ENCODE measurements at places on chromosomes 1 and 21. TPM values are rescaled to one million over a fixed set of nuclear protein-coding genes. Genes with fewer than 3 reads are reported as not detected.

GRCh38 chr1:240098534-240098933, 6.9 kb downstream of the FMN2 start:
- no peaks in the 10 kb centered on the region for H3K36me3 ChIP-seq
- no peaks in the 10 kb centered on the region for H3K27me3 ChIP-seq
- H3K4me3 ChIP-seq, result no peak overlapping the region
- no peak for DNase-seq

The KRTAP19-8 gene
- not detected for total RNA-seq

DNA sequence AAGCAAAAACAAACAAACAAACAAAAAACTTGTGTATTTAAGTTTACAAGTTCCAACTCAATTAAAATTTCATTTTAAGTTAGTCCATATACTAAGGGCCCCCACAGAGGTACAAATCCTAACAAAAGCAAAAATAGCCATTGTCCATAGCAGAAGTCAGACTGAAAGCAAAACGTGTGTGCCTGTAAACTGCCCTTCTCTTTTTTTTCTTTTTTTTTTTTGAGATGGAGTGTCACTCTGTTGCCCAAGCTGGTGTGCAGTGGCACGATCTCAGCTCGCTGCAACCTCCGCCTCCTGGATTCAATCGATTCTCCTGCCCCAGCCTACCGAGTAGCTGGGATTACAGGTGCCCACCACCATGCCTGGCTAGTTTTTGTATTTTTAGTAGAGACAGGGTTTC, 11.6 kb upstream of the IFNGR2 start:
- H3K27ac ChIP-seq, result no peak overlapping the region
- H3K27me3 ChIP-seq, result no peaks in the 10 kb centered on the region
- peaks cover 13% of the 10 kb centered on the region for H3K4me1 ChIP-seq
- no peak for DNase-seq

The OR4F16 gene
- not detected for total RNA-seq

The USP21 gene
- 27.5 TPM for total RNA-seq

The S100A7A gene
- not detected for total RNA-seq

- H3K27ac ChIP-seq, result peak overlapping the region; percentile 97
- H3K36me3 ChIP-seq, result peaks cover 6% of the 10 kb centered on the region
- no peak for DNase-seq
These were observed 827 bp downstream of the RFX5 start for GRCh38 chr1:151346082-151346768.

The EDN2 gene
- total RNA-seq, result not detected

DNA sequence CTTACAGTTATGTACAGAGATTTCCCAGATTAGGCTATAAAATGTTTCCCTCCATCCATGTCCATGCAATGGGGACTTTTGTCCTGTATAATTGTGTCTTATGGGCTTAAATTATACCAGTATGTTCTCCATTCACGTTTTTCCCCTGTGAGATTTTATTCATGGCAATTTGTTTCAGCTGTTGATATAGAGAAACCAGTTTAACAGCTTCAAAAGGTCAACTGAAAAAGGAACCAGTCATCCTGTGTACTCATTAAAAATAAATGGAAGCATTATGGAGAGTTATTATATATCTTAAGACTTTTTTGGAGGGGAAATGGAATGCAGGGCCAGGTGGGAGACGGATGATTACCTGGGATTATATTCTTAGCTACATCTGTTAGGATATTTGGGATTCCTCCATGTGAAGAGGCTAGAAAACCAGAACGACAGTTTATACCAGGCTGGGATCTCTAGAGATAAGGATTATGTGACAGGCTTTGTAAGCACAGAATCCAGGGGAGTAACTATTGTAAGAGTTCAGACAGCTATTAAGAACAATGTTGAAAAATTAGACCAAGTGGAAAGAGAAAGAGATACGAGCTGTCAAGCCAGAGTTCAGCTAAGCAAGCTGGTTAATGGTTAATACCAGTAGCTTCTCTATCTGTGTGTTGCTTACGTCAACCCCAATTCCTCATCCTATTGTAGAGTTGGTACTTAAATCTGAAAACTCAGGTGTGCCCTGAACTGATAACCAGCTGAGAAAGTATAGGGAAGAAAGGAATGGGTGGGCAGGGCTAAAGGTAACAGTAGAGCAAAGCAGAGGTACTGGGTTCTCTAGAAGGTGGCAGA, 12.4 kb upstream of the ZNF697 start:
- peaks cover 10% of the 10 kb centered on the region for H3K4me1 ChIP-seq
- no peak overlapping the region for H3K27ac ChIP-seq
- H3K36me3 ChIP-seq, result no peaks in the 10 kb centered on the region
- H3K4me3 ChIP-seq, result no peak overlapping the region
- DNase-seq, result no peak
- peaks cover 28% of the 10 kb centered on the region for H3K27me3 ChIP-seq

DNA sequence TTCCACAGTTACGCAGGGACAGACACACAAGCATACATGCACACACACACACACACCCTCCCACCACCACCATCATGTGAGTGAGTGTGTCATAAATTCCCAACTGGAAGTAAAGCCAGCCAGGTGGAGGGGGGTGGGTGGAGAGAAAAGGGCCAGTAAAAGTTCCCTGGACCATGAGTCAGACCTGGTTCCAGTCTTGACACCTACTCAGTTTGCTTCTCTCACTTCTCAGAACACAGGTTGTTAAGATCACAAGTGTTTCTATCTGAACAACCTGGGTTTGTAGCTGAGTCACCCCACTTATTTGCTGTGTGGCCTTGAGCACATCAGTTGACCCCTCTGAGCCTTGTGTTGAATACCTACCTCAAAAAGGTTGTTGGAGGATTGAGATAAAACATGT, 9.6 kb downstream of the EPHA10 start:
- H3K4me3 ChIP-seq, result no peak overlapping the region
- no peak for DNase-seq
- H3K4me1 ChIP-seq, result peaks cover 4% of the 10 kb centered on the region

- H3K36me3 ChIP-seq, result no peaks in the 10 kb centered on the region
- no peak for DNase-seq
- H3K27ac ChIP-seq, result no peak overlapping the region
- H3K4me1 ChIP-seq, result peaks cover 2% of the 10 kb centered on the region
- no peak overlapping the region for H3K4me3 ChIP-seq
These were observed 287.4 kb upstream of the LYPLAL1 start for GRCh38 chr1:218886101-218886871.

DNA sequence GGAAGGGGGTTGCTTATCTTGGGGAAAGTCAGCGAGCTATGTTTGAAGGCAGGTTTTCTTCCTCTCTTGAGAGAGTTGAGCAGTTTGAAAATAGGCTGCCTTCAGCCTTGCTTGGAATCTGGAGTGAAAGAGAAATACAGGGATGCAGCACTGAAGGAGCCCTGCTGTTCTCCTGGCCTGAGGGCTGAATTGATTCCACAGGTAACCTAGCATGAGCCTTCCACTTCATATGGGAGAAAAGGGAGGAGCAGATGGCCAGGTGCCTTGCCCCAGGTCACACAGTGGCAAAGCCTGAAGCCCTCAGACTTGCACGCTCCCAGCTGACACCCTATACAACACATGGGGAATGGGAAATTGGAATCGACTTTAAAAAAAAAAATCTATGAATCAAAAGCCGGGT, 88.0 kb upstream of the WLS start:
- no peak overlapping the region for H3K4me3 ChIP-seq
- no peak for DNase-seq

The MINDY1 gene
- 24.3 TPM for total RNA-seq

DNA sequence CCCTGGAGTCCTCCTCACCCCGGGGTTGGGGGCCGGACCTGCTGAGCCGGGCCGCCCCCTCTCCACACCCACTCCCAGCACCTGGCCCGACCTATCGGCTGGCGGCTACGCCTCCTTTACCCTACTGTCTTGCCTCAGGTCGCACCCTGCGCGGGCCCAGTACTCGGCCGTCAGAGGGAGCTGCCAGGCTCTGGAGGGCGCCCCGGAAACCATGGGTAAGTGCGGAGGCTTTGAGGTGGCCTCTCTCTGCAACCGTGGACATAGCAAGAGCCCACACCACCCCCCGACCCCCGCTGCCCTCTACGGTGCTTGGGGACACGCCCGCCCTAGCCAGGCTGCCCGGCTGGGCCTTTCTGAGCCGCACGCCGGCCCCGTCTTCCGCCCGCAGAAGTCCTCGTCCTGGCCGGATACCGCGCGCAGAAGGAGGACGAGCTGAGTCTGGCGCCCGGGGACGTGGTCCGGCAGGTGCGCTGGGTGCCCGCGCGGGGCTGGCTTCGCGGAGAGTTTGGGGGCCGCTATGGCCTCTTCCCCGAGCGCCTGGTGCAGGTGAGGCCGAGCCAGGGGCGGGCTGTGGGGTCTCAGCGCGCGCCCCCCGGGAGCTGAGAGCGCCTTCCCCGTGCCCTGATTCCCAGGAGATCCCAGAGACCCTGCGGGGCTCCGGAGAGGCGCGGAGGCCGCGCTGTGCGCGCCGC, at the start of gene SH3D21:
Gene SH3D21, plus strand, starts transcription at position 159 of the 692 bp plus-strand sequence. Its CDS starts 53 bp downstream, at position 212.
- H3K27ac ChIP-seq, result peak within 1 kb of the TSS; percentile 87
- peaks cover 21% of the 10 kb centered on the region for H3K36me3 ChIP-seq
- no peak for DNase-seq
- H3K4me1 ChIP-seq, result peaks cover 16% of the 10 kb centered on the region
- peak within 1 kb of the TSS; percentile 93 for H3K4me3 ChIP-seq

The FAM131C gene
- 0.73 TPM for total RNA-seq

- H3K27me3 ChIP-seq, result no peaks in the 10 kb centered on the region
- no peak for DNase-seq
- no peak overlapping the region for H3K27ac ChIP-seq
- H3K4me1 ChIP-seq, result no peaks in the 10 kb centered on the region
- no peak overlapping the region for H3K4me3 ChIP-seq
These were observed 26.6 kb downstream of the RGS21 start for GRCh38 chr1:192343344-192343743.

- H3K36me3 ChIP-seq, result peaks cover 49% of the 10 kb centered on the region
- DNase-seq, result no peak
- peaks cover 26% of the 10 kb centered on the region for H3K4me1 ChIP-seq
- no peaks in the 10 kb centered on the region for H3K27me3 ChIP-seq
- H3K4me3 ChIP-seq, result no peak overlapping the region
These were observed 46.2 kb downstream of the PLPP3 start for GRCh38 chr1:56533197-56533596.

DNA sequence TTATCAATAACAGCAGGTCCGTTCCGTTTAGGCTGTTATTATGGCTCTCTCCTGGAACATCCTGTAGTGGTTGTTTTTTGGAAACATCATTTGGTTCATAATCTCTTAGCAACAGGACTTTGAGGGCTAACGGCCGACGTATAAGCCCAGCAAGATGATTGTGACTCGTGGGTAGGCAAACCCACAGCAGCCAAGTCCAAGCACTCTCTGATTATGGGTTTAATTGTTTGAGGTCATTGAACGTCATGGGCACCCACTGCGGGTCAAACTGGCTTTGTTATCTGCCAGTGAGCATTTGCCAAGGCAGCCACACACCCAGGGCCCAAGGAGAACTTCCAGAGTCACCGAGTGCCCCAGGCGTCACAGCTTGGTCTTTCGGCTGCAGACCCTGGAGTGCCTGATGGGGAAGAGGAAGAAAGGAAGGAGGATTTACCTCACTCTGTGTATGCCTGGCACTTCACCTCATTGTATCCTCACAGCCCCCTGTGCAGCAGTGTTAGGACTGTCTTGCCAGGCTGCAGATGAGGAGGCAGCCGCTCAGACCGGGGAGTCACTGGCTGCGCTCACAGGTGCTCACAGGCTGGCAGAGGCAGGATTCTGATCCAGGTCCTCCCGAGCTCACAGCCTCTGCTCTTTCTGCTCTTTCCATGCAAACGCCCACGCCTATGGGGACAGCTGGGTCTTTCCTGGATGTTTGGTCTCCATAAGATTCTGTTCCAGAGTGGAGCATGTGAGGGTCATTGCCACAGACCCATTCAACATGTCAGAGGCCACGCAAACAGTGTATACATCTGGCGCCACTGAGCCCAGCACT, 30.8 kb upstream of the EPS8L3 start:
- no peak overlapping the region for H3K27ac ChIP-seq
- H3K4me3 ChIP-seq, result no peak overlapping the region
- H3K27me3 ChIP-seq, result no peaks in the 10 kb centered on the region
- peaks cover 54% of the 10 kb centered on the region for H3K4me1 ChIP-seq

DNA sequence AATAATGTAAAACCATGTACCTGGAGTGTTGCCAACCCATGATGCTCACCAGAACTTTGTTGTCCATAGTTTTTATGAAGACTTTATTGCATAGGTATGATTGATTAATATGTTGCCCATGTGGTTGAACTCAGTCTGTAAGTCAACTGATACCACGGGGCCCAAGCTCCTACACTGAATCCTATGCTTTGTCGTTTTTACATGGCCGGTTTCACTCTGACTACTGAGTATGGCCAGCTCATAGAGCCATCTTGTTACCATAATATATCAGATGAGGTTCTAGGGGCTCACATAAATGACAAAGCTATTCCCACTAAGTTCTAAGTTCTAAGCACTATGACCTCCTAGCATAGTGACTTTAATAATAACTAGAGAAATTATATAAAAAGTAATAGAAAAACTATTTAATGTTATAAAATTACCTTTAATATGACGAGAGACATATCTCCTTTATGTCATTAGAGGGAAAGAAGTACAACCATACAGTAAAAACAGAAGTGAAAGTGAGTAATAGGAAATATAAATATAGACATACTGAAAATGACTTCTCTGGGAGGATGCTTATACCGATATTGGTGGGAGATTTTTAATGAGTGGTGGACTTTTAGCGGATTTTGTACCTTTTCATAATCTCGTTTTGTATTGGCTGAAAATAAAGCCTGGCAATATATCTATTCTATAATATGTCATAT, 983.4 kb upstream of the PRMT6 start:
- no peak overlapping the region for H3K27ac ChIP-seq
- no peaks in the 10 kb centered on the region for H3K4me1 ChIP-seq
- no peaks in the 10 kb centered on the region for H3K36me3 ChIP-seq

DNA sequence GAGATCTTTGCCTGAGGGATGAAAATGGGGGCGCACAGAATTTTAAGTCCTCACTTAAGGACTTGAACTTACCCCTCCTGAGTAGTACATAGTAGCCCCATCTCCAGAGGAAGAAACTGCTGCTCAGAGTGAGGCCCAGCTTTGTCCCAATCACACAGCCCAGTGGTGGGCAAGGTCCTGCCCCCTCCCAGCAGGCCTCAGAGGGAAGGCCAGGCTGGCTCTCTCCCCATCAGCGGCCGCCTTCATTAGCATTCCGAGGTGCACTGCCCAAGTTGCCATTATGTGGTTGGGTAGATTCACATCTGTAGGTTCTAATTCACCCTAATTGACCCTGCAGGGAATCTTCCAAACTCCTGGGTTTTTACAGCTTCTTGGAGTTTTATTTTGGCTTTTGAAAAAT, 59.1 kb downstream of the FOXO6 start:
- no peak overlapping the region for H3K27ac ChIP-seq
- no peaks in the 10 kb centered on the region for H3K27me3 ChIP-seq
- H3K4me1 ChIP-seq, result peaks cover 28% of the 10 kb centered on the region
- H3K36me3 ChIP-seq, result no peaks in the 10 kb centered on the region
- no peak for DNase-seq

- peaks cover 28% of the 10 kb centered on the region for H3K4me1 ChIP-seq
- H3K36me3 ChIP-seq, result no peaks in the 10 kb centered on the region
- H3K4me3 ChIP-seq, result no peak overlapping the region
- no peak for DNase-seq
These were observed 1.7 kb downstream of the PADI3 start for GRCh38 chr1:17250601-17251000.
